ENCODE measurements at places on chromosomes 4 and X.

DNA sequence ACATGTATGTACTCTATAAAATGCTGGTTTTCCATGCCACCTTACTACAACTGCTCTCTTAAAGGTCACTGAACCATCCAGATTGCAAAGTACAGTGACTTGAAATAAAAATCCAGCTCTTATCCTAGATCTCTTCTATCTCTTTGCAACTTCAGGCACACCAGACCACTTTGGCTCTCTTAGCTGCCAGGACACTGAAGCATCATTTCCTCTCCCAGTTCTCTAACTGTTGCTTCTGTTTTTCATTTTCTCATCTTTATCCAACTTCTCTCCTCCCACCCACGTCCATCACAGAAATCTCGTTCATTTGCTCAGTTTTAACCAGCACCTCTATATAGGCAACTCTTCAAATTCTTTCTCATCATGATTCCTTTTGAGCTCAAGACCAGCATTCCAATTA is 74.3 kb downstream of the METTL14 start:
- DNase-seq: no peak

- DNase-seq: no peak
Observed at GRCh38 chrX:68868316-68868715, 39.5 kb downstream of the EFNB1 start.

DNA sequence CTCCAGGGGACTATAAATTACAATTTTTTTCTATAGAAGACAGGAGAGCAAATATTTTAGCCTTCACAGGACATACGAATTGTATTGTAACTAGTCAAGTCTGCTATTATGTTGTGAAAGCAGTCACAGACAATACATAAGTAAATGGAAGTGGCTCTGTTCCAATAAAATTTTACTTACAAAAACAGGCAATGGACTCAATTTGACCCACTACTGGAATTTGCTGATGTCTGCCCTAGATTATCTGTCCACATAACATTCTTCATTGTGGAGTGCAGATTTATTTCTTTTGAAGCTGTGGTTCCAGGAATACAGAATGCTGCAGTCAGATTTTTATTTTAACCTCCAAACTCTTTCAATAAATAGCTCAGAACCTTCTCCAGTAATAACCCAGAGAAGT is 330.3 kb downstream of the PPP4R3C start:
- no peak for DNase-seq

DNA sequence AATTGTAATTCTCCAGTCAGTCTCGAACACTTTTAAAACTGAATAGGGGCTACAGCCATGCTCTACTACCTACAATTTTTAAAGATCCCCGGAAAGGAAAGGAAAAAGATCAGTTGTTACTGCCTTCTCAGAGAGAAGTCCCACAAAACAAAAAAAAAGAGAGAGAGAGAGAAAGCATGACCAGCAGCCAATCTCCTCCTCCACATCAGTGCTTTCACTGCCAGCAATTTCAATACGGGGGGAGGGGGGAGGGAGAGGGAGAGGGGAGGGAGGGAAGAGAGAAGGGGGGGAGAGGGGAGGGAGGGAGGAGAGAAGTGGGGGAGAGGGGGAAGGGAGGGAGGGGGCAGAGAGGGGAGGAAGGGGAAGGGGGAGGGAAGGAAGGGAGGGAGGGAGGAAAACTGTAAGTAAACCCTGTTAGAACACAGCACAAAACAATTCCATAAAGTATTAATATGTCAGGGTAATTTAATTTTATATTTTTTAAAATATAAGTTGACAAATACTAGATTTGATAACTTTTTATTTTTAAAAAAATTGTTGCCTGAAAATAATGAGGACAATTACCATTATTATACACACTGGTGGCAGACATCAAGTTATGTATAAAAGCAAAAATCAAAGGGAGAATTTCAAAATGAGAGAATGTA is 108.0 kb downstream of the LRBA start:
- no peak for DNase-seq

DNA sequence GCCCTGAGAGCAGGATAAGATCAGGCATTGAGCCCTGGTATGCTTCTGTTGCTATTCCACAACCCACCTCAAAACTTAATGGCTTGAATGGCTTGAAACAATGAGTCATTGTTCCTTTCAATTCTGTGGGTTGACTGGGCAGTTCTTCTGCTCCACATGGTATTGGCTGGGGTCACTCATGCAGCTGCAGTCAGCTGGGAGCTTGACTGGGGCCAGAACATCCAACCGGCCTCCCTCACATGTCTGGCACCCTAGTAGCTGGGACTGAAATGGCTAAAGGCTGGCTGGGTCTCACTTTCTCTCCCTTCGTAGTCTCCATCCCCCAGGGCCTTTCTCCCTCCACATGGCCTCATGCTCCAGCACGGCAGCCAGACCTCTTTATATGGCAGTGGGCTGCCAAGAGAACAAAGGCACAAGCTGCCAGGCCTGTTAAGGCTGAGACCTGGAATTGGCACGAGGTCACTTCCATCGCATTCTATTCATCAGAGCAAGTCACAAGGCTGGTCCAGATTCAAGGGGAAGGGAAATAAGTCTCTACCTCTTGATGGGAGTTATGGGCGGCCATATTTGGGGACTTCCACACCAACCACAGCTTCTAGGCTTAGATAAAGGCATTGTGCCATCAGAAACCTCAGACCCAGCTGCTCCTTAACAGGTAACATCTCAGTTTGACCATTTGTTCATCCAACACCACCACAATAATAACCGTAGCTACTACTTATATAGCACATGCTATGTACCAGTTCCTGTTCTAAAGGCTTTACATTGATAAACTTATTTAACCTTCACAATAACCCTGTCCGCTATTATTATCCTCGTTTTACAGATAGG is 159.7 kb upstream of the ATP6AP2 start:
- peak; percentile 25 for DNase-seq

- DNase-seq: no peak
Observed at GRCh38 chr4:52823702-52824092, 38.4 kb upstream of the RASL11B start.

DNA sequence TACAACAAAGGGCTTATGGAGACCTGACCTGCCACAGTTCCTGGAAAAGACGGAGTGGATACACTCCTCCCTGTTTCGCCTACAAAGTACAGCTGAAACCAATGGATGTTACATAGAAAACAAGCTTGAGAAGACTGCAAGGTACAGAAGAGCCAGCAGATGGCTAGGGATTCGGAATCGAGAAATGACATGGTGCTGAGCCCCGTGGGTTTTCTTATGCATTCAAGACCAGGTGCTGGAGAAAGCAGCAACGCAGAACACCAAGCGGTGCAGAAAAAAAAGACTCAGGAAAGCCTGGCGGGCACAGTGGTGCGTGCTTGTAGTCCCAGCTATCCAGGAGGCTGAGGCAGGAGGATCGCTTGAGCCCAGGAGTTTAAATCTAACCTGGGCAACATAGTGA is 13.8 kb downstream of the TIMM17B start:
- no peak for DNase-seq

DNA sequence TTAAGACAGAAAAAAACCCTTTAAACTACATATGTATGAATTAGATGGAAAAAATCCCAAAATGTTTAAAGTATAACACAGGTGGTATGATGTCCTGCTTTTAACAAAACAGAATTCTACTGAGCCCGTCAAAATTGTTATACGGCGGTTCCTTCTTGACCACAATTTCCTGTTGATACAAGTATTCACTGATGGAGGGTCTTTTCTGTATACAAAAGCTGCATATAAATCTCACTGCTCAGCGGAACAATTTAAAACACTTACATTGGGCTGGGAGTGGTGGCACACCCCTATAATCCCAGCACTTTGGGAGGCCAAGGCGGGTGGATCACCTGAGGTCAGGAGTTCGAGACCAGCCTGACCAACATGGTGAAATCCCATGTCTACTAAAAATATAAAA is 62.4 kb downstream of the RPS6KA3 start:
- no peak for DNase-seq

DNA sequence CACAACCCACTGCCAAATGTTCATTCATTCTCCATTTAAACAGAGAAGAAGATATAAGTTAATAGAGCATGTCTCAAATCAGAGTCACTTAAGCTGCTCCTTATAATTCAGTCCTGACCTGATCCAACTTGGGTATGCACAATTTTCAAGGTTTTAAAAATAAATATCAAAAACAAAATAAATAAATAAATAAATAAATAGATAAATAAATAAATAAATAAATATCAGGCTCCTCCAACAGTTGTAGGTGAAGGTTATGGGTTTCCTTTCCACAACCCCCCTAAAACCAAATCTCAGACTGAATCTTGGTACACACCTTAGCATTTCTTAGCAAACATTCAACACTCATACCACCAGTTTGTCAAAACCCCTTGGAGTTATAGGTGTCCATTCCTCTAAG is 204.4 kb downstream of the PARM1 start:
- no peak for DNase-seq

GRCh38 chr4:2245787-2246275 is 3.9 kb upstream of the HAUS3 start:
- no peak for DNase-seq

- no peak for DNase-seq
Observed at GRCh38 chr4:123866796-123867195, 470.2 kb downstream of the SPRY1 start.

DNA sequence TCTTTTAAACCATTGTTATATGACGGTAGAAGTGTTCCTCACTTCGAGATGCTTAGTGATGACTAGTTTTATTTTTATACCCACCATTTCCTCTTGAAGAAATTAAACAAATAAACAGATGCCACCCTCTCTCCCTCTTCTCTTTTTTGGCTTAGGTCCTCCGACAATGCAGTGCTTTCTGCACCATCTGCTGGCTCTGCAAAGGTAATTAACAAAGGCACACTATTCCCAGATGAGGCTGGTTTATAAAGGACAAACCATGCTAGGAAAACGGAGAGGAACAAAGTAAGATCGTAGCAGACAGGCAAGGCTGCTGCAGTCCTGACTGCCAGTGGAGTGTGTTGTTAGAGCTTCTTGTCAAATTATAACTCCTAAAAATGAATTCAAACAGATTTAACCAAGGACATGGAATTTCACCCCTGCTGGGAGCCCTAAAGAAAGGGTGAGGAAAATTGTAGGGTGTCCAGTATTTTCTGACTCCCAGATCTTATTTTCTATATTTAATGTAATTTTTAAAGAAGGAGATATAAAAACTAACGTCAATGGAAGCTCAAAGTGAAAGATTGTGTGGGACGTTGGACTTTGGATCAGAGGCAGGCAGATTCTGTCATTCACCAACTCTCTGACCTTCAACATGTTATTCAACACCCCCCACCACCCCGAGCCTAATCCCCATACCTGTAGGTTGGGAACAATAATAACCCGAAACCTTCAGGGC is 142.1 kb downstream of the CPEB2 start:
- no peak for DNase-seq

- DNase-seq: no peak
Observed at GRCh38 chr4:183165376-183165775, 66.3 kb downstream of the WWC2 start.

DNA sequence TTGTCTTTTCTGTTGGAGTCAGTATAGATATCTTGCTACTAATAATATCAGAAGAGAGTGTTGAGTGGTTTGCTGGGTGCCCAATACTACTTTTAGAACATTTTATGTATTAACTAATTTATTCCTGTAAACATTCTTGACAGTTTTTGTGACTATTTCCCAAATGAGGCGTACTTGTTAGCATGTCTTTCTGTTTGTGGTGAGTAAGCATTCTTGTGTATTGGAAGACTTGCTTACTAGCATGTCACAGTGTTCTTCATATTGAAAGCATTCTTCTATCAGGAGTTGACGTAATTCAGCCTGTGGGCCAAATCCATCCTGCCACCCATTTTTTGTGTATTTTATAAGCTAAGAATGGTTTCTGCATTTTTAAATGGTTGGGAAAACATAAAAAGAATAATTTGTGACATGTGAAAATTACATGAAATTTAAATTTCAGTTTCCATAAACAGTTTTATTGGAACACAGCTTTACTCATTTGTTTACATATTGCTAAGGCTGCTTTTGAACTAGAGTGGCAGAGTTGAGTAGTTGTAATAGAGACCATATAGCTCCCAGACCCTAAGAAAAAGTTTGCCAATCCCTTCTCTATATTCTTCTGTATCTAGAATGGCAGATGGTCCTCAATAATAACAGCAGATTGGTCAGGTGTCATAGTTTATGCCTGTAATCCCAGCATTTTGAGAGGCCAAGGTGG is 20.4 kb downstream of the REPS2 start:
- DNase-seq: no peak

- DNase-seq: peak; percentile 80
Observed at GRCh38 chr4:69823481-69824186, 36.3 kb downstream of the SULT1E1 start.

GRCh38 chrX:26470941-26471340 is 255.0 kb downstream of the MAGEB5 start:
- DNase-seq: no peak

DNA sequence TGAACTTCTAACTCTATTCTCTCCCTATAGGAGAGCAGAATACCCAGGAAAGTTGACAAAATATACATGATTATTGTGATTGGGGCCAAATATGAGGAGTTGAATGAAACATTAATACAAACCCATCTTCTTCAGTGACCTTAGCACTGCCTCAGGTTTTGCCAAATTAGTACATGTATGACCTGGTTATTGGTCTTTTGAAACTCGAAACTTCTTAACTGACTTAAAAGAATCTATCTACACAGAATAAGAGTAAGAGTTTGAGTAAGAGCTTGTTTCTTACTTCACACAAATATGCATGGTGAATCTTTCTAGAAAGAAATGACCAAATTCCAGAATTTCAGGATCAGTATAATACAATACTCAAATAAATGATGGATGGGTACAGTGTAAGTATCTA is 213.0 kb upstream of the GK2 start:
- no peak for DNase-seq

DNA sequence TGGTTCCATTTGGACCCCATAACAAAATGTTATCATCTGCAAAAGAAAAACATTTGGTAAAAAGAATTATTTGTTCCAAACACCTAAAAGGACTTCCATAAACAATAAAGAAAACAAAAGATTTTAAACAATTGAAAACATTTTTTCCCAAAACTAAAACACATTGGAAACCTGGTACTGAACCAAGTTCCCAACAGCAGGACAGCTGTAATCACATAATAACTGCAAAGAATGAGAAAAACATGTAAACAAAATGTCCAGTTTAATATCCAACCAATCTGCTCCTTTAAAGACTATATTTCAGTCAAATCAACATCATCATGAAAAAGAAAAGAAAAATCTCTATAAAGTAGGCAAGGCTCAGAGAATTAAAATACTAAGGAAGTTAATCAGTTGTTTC is 36.3 kb downstream of the PRDM5 start:
- no peak for DNase-seq

DNA sequence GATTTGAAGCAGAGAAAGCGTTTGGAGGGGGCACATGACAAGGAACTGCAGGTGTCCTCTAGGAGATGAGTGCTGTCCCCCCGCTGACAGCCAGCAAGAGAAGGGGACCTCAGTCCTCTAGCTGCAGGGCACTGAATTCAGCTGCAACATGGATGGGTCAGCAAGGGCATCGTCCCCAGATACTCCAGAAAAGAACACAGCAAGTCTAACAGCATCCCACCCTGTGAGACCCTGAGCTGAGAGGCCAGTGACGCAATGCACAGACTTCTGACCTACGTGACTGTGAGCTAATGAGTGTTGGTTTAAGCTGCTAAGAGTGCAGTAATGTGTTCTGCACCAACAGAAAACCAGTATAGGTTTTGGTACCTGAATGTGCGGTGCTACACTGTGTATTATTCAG is 11.6 kb upstream of the CENPVL2 start:
- DNase-seq: no peak

GRCh38 chrX:27336466-27337091 is 126.6 kb downstream of the PPP4R3C start:
- DNase-seq: peak; percentile 47
